ENCODE measurements at places on chromosomes 16 and 17.

GRCh38 chr16:1053121-1053521 is 19.4 kb upstream of the SSTR5 start:
- no peak for DNase-seq

GRCh38 chr16:84992717-84993075 is 18.6 kb downstream of the ZDHHC7 start:
- no peak for DNase-seq

DNA sequence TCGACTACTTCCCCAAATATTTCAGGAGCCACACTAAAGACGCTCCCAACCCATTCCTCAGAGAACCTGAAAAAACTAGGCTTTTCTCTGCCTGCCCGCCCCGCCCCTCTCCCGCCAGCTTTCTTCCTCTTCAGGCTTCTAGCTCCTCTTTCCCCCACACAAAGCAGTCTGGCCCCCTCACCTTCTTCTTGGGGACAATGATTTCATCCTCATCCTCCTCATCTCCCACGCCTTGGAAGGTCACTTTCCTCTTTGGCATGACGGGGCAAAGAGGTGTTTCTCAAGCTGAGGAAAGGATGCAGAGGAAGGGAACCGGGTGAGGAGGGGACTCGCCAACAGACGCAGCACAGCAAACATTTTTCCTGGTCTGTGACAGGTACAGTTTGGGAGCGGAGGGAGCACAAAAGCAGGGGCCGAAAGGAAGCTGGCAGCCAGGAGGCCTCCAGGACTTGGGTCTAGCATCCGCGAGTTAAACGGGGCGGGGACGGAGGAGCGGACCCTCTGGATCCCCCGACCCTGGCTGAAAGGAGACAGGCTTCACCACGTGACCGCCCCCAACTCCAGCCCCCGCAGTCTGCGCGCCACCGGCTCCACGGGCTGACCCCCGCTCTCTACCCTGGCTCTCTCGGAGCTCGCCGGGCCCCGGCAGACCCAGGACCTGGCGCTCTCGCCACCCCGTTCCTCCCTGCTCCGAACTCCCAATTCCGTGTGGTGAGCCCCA is 525 bp downstream of the CD2BP2 start:
- DNase-seq = no peak

DNA sequence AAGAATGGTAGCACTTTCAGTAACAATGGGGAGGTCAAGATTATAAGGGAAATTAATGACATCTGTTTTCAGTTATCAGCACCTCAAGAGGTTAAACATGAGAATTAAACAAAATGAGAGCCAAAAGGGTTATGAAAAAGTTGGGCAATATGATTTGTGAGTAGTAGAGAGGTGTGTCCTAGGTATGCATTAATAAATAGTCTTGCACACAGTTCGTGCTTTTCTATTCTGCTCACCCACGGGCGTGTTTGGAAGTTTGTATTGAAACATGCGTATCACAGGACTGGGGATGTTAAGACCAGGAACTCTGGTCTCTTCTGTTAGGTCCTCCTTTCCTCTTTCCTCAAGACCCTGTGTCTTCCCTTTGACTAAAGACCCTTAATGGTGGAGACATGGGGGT is 6.0 kb downstream of the BPTF start:
- no peak for DNase-seq

GRCh38 chr17:43732958-43733357 is 25.6 kb downstream of the SOST start:
- no peak for DNase-seq

GRCh38 chr17:81315129-81315884 is 20.2 kb upstream of the SLC38A10 start:
- DNase-seq = no peak

DNA sequence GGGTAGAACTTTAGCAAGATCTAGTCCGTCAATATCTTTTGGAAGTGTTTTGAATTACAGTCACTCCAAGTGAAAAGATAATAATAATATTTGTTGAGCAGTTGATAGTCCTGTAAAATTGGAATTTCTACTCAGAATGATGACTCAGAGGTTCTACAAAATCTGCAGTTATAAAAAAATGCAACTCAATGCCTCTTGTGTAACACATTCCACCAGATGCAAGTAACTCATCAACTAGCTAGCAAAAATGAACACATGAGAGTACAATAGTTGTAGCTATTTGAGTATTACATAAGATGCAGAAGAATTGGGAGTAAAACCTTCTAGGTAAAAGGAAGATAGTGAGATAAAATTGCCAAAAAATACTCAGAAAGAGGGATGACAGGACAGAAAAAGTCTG is 177.2 kb downstream of the CDH8 start:
- DNase-seq = no peak

- DNase-seq = peak; percentile 3
Measured at GRCh38 chr17:43570518-43570928, 24.4 kb upstream of the ETV4 start.
